NCI-H1417 treated with DMSO at 0.1 percent for 48 hours (cell line): ENCODE measurements at places on chromosomes 7 and 10.
A peak's percentile ranks its signal among the peaks of the same experiment; 100 is the strongest.

DNA sequence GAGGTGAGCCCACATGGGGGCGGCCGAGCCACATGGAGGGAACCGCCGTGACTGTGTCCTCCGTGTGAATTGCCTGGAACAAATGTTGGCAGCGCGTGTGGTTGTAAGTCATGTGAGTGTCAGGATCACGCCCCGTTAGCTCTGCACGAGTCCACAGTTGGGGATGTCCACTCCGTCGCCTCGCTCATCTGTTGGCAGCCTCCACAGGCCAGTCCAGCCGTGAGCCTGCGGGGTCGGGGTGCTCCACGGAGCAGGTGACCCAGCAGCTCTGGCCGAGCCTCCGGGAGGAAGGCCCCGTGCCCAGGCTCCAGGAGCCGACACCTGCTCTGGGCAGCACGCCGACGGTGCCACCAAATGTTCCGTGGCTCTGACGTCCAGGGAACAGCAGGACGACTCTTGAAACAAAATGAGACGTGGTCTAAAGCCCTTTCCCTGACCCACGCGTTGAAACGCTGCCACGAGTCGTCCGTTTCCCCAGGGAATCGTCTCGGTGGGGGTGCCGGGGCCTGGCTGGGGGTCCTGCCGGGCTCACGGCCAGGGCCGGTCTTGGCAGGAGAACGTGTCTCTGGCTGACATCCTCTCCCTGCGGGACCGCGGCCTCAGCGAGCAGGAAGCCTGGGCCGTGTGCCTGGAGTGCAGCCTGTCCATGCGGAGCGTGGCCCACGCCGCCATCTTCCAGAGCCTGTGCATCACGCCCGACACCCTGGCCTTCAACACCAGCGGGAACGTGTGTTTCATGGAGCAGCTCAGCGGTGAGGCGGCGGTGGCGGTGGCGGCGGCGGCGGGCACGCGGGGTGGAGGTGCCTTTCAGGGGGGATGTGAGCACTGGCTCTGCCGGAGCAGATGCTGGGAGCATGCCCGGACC lies 7.0 kb downstream of the KNDC1 start:
- DNase-seq: no peak

DNA sequence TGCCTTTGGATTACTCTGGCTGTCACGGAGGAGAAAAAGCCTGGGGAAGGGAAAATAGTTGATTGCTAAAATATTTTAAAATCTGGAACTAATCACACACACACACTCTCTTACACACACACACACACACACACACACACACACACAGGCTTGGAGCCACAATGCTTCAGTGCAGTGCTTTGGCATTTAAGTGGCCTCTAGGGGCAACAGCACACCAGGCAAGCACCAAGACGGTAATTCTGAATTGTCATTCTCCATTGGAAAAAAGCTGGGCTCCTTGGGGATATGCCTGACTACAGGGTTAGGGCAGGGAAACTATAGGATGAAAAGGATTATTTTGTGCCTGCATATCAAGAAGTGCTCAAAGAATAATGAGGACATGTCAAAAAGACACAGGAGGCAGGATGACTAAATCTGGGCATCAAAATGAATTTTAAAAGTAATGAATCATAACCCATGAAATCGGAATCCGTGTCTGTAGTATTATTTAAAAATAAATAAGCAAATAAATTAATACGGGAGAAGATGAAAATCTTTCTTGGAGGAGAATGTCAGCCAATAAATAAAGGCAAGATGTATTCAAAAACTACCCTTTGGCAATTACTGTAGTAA lies 30.4 kb upstream of the DDC start:
- DNase-seq: no peak

- no peak for DNase-seq
These were observed 195.6 kb upstream of the AUTS2 start for GRCh38 chr7:69402696-69403095.

DNA sequence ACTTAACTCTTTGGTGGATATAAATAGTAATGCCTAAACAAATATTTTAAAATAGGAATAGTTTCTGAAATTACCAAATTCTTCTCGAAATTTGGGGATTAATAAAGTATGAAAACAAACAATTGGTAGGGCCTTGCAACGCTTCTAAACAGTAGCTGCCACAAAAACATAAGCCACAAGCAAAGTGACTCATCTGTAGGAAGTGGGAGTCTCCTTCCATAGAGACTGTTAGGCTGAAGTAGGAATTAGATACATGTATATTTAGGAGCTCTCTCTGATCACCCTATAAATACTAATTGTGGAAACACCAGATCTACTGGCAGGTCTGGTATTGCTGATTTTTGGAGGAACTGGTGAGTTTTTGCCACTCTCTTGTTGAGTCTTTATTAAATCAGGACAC lies 5.7 kb upstream of the LMOD2 start:
- DNase-seq: no peak

GRCh38 chr10:107544706-107545520 lies 380.4 kb upstream of the SORCS1 start:
- no peak for DNase-seq

DNA sequence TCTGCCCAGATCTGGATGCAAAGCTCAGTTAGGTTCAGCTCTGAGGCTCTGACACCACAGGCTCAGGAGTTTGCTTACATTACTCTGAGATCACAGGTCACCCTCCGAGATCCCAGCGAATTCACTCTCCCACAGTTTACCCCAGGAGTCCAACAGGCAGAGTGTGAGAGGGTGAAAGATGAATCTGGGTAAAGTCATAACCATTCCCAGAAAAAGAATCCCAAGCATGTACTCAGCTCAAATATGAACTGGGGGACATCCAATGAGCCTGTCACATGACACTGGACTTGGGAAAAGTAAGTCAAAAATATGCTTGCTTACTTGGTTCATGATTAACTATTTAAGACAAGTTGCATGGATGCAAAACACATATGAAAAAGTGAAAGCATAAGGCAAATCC lies 110.3 kb upstream of the ARID5B start:
- no peak for DNase-seq

- DNase-seq: no peak
These were observed 8.3 kb downstream of the GPR85 start for GRCh38 chr7:113078331-113078730.

DNA sequence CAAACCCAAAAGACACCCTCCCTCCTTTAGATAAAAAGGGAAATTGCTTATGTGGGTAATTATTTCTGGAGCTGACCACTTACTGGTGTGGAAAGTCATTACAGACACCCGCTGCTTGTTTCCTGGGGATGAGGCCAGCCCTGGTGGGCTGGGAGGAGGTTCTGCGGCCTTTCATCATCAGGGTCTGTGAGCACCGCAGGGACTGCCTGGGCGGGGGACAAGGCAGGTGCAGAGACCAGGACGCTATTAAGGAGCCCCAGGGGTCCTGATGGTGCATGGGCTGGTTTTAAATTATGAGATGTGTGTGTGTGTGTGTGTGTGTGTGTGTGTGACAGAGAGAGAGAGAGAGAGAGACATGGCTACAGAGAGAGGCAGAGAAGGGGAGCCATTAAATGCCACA lies 171.2 kb downstream of the DNAJB6 start:
- DNase-seq: peak; percentile 77

DNA sequence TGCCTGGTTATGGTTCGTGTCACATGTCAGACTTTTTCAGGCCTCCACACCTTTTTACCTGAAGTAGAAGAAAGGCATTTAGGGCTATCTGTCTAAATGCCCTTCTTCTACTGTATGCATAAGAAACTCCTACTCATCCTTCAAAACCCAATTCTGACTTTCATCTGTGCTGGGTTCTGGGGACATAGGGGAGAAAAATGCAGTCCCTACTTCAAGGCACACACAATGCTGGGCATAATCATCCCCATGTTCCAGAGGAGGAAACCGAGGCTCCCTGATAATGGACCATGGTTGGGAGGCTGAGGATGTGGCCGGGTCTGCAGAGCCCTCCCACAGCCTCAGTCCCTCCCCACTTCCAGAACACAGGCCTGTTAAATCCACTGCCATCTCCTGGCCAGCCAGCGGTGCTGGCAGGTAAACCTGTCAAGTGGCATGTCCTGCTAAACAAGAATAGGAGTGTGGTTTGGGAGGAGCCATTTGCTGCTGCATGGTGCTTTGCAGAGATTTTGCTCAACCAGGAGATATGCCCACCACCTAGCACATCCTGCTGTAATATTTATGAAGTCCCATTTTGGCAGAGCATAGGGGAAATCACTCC lies 32.0 kb downstream of the GRID1 start:
- no peak for DNase-seq

DNA sequence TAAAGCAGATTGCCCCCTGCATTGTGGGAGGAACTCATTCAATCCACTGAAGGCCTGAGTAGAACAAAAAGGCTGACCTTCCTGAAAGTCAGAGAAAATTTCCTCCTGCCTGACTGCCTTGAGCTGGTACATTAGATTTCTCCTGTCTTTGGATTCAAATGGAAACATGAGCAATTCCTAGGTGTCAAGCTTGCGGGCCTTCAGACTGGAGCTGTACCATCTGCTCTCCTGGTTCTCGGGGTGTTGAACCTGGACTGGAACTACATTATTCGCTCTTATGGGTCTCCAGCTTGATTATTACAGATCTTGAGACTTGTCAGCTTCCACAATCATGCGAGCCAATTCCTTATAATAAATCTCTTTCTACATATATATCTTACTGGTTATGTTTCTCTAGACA lies 173.6 kb upstream of the STEAP4 start:
- no peak for DNase-seq
